ENCODE measurements at places on chromosomes 2 and 18.

GRCh38 chr2:9422321-9423099 is 818 bp downstream of the ITGB1BP1 start:
- DNase-seq: no peak

DNA sequence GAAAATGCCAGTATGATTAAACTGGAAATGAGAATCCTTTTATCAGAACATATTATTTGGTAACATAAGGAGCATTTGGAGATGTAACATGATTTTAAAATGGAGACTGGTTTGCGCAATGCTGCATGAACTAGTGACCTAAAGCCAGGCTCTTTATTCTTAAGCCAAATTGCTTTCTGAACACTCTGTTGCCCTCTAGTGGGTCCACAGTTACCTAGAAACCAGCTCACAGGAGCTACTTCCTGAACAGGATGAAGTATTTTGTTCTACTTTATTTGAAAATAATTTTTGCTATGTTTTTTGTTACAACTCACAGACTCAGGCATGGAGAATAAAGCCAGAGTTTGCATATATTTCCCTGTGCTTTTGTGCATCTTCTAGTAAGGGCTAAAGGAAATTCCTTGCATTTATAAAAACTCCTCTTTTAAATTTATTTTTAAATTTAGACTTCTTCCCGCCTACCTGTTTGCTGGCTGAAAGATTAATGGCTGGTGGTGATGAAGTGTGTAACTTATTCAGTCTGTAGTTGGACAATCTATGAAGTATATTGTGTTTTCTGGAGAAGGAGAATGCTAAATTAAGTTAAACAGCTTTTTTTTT is 146.7 kb downstream of the PARD3B start:
- peak; percentile 35 for DNase-seq

DNA sequence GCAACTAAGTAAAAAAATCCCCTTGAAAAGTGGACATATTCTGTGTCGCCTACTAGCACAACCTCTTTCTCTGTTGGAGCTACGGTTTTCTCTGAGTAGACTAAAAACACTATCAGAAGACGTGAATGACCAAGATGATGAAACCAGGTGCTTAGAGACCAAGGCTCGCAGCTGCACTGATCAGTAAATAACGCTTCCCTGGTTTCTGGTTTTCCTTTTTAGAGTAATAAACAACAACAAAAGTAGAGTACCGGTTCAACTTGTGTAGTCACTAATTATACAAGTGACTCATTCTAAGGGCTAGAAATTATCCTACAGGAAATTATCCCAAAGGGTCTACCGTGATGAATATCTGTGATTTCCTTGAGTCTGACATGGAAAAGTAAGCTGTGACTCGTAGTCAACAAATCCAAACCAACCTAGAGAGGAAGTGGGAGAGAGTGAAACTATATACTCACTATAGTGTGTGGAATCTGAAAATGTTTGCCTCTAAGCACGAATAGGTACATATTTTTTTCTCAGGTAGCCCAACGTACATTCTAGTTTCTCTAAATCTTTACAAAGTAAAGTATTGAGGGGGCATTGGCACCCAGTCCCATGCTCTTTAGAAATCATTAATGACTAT is 17.8 kb downstream of the RASGRP3 start:
- no peak for DNase-seq

DNA sequence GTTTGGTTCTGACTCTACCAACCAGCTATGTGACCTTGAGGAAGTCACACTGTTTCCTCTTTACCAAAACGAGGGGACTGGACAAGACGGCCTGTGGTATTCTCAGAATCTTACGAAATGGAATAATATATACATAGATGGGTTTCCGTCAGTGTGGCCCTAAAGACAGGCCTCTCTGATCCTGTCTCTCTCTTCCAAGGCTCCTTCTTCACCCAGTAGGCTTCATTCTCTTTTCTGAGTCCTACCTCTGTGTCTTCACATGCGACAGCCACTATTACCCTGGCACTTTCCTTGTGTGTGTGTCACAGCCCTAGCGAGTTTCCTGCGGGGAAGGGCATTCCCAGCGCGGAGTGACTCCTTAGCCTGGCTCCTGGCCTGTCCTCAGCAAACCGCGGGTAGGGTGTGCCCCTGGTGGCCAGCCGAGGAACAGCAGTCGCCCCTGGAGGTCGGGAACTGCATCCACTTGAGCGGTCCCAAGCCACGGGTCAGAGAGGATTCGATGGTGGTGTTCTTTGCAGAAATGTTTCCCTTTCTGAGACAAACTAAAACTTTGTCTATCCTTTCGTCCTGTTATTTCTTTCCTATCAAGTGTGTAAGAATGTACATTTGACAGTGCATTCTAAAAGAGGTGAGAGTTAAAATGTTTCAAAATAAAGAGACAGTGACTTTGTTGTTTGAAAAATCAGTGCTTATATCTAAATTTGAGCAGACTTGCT is 63.3 kb downstream of the RAB31 start:
- DNase-seq: no peak

- DNase-seq: no peak
Measured at GRCh38 chr2:9238591-9239326, 32.1 kb downstream of the ASAP2 start.

DNA sequence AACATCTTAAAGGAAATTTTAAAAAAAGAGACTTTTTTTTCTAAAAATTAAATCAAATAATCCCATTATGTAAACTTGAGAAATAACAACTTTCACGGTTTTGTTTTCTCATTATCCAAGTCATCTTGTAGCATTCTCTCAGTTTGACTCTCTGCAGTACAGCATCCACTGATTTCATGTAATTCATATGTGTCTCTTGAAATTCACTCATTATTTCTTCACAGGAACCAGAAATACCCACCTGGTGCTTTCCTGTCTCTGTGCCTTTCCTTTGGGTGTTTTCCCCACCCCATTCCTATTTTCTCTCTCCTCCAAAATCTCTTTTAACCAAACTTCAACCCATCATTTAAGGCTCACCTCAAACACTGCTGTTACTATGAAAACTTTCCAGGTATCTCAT is 116.1 kb upstream of the STK17B start:
- no peak for DNase-seq
